ENCODE measurements at places on chromosomes 11 and 22.

- no peak for DNase-seq
Observed at GRCh38 chr11:118434553-118435289, 1.6 kb upstream of the KMT2A start.

DNA sequence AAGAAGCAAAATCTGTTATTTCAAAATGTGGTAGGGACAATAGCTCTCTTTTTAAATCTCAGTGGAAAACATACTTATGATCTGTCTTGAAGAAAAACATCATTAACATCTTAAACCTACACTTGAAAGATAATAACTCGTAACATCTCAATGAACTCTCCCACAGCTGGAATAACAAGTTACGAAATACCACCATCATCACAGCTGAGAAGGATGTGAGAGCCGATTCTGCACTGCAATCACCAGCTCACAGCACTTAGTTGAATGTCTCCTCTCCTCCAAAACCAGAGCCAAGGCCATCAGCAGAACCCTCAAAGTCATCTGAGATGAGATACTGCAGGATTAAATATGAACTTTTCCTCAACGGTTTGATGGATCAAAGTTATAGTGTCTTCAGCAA, 124.3 kb downstream of the ARHGAP20 start:
- DNase-seq = no peak

GRCh38 chr11:20022363-20023081, 137.8 kb downstream of the DBX1 start:
- no peak for DNase-seq

DNA sequence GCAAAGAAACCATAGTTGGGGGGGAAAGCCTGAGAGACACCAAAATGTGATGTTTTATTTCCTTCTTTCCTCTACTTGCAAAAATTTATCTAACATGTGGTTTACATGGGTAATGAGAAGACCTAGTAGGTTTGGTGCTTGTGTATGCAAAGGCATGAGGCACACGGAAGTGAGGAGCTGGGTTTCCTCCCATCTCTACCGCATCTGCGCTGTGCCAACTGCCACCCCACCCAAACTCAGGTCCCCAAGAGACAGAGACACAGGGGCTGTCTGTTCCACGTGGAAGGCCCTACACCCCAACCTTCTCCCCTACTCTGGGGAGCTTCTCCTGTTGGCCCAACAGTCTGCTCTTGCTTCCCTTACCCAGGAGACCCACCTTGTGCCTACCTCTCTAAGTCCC, 4.8 kb downstream of the RTL6 start:
- DNase-seq = no peak

DNA sequence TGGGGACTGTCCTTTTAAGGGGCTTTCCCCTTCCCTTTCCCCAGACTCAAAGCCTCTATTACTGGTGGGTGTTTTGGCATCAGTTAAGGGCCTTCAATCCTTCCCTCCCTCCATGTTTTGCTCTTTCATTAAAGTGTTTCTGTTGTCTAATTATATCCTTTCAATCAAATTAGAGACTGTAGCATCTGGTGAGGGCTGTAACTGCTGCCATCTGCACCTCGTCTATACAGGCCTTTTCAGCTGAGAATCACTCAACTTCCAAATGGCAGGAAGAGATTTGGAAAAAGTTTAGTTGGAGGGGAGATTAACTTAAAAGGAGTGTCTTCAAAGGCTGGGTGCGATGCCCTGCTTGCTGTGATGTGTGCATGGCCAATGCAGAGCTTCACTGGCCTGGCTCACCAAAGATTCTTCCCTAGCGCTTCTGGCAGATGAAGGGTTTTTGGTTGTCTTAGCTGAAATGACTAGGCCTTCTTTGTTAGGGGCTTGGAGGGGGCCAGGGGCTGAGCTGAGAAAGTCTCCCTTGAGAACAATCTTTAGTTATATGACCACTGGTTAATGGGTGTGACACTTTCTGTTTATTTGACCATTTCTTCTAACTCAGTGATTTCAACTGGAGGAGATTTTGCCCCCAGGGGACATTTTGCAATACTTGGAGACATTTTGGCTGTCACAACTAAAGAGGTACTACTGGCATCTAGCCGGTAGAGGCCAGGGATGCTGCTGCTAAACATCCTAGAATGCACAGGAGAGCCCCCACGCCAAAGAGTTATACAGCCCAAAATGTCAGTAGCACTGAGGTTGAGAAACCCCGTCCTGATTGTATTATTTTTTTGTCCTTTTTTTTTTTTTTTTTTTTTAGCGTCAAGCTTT, 7.5 kb downstream of the KREMEN1 start:
- no peak for DNase-seq

DNA sequence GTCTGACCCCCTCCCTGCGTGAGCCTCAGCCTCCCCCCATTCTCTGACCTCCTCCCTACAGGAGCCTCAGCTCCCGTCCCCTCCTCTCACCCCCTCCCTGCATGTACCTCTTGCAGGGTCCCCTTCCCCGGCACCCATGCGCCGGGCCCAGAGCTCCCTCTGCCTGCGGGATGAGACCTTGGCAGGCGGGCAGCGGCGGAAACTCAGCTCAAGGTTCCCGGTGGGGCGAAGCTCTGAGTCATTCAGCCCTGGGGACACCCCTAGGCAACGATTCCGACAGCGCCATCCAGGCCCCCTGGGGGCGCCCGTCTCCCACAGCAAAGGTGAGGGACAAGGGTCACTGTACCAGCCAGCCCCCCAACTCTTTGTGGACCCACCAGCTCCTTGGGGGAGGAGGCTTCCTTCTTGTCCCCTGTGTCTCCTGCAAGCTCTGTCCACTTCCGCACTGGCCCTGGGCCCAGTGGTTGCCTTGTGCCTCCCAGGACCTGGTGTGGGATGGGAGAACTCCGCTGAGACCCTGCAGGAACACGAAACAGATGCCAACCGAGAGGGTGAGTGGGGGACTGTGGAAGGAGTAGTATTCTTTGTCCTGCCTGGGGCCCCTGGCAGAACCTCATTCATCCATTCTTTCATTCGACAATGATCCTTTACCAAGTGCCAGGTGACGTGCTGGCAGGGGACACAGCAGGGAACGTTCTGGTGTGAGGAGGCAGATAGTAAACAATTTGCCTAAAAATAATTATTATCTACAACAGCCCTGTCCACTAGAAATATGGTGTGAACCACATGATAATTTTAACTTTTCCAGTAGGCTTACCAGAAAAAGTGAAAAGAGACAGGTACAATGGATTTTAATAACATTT, 3.7 kb upstream of the RPS6KA4 start:
- peak; percentile 92 for DNase-seq

- no peak for DNase-seq
Observed at GRCh38 chr11:131614631-131615030, 244.2 kb downstream of the NTM start.

- DNase-seq = no peak
Observed at GRCh38 chr11:888310-889212, 22.0 kb downstream of the CHID1 start.

- no peak for DNase-seq
Observed at GRCh38 chr11:45894555-45895247, 9.2 kb downstream of the MAPK8IP1 start.
